ENCODE measurements at places on chromosomes 3 and 15.

DNA sequence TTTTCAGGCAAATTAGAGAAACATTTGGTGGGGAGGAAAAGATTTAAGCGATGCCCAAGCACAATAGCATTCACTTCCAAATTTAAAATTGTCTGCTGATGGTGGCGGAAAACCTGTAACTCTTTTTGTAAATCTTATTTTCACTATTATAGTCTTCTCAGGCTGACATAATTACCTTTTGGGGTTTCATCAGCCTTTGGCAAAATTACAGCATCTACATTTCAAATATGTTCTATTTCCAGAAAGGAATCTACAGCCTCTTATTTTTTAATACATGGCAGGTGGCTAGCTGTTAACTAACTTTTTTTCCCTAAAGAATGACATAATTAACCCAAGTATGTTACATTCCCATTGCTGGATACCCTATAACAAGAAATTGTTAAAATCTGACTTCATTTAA lies 391.5 kb upstream of the CCDC54 start:
- no peaks in the 10 kb centered on the region for H3K36me3 ChIP-seq
- DNase-seq = no peak
- H3K27me3 ChIP-seq = no peaks in the 10 kb centered on the region

GRCh38 chr3:178487752-178488151 lies 48.5 kb upstream of the KCNMB2 start:
- no peak overlapping the region for H3K4me3 ChIP-seq
- no peak for DNase-seq
- no peaks in the 10 kb centered on the region for H3K36me3 ChIP-seq
- no peaks in the 10 kb centered on the region for H3K27me3 ChIP-seq
- H3K4me1 ChIP-seq = no peaks in the 10 kb centered on the region
- no peak overlapping the region for H3K27ac ChIP-seq

GRCh38 chr3:50567386-50568167 lies at the start of gene C3orf18:
TSS of gene C3orf18 (minus strand) at chr3:50567747. CDS start at chr3:50565699, 2,048 bp downstream.
- no peaks in the 10 kb centered on the region for H3K36me3 ChIP-seq
- no peaks in the 10 kb centered on the region for H3K27me3 ChIP-seq
- DNase-seq = peak; percentile 99
- peaks cover 29% of the 10 kb centered on the region for H3K4me1 ChIP-seq

DNA sequence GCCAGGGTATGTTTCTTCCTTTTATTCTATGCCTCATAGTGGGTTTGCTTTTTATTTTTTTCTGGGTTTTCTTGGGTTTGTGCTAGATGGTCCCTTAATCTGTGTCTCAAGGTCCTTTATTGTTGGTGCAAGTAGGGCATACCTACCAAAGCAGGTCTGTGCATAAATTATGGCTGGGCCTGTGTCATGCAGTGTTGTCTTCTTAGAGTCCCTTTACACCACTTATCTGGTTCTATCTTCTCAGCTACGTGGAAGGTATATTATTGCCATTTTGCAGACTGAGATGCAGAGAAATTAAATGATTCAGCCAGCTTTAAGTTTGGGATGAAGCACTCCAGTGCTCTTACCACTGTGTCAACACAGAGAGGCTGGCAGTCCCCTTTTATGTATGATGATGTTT lies 293.5 kb upstream of the SOX2 start:
- H3K27me3 ChIP-seq = no peaks in the 10 kb centered on the region
- no peaks in the 10 kb centered on the region for H3K36me3 ChIP-seq
- no peaks in the 10 kb centered on the region for H3K4me1 ChIP-seq
- no peak overlapping the region for H3K27ac ChIP-seq
- H3K4me3 ChIP-seq = no peak overlapping the region

DNA sequence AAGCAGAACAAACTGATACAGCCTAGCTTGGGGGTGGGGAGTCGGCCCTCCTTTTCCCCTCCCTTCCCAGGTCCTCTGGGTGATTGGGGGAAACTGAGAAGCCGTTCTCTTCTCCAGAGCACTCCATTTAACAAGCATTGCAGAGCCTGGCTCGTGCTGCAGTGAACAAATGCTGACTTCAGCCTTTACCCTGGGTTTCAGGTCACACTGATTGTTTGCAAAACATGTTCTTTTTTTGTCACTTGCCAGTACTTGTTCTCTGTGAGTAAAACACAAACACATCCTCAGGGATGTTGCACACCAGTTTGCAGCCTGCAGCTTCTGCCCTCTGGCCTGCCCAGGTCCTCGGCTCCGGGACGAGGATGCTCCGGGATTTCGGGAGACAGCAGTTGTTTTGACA lies 132.8 kb downstream of the PGPEP1L start:
- no peak for DNase-seq
- no peaks in the 10 kb centered on the region for H3K36me3 ChIP-seq
- peaks cover 57% of the 10 kb centered on the region for H3K4me1 ChIP-seq
- no peak overlapping the region for H3K4me3 ChIP-seq
- peak overlapping the region; percentile 85 for H3K27ac ChIP-seq

- no peaks in the 10 kb centered on the region for H3K4me1 ChIP-seq
- H3K27me3 ChIP-seq = no peaks in the 10 kb centered on the region
- H3K4me3 ChIP-seq = no peak overlapping the region
These were observed 433.1 kb upstream of the KCNMB2 start for GRCh38 chr3:178103140-178103539.

DNA sequence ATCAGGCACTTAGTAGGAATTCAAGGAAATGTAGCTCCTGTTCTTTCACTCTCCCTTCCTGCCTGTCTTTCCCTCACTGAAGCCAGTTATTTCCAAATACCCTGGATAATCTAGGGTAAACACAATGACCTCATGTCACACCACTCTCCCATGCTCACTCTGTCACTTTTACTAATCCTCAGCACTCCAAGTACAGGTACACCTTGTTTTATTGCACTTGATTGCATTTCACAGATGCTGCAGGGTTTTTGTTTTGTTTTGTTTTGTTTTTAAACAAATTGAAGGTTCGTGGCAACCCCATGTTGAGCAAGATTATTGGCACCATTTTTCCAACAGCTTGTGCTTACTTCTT lies 40.8 kb downstream of the PPM1L start:
- peaks cover 3% of the 10 kb centered on the region for H3K4me1 ChIP-seq
- H3K36me3 ChIP-seq = no peaks in the 10 kb centered on the region
- H3K4me3 ChIP-seq = no peak overlapping the region
- DNase-seq = no peak
- no peaks in the 10 kb centered on the region for H3K27me3 ChIP-seq

- H3K27me3 ChIP-seq = no peaks in the 10 kb centered on the region
- peaks cover 27% of the 10 kb centered on the region for H3K4me1 ChIP-seq
- H3K36me3 ChIP-seq = peaks cover 23% of the 10 kb centered on the region
- no peak overlapping the region for H3K4me3 ChIP-seq
- no peak overlapping the region for H3K27ac ChIP-seq
These were observed 16.8 kb downstream of the RFT1 start for GRCh38 chr3:53113293-53114010.

- no peak overlapping the region for H3K27ac ChIP-seq
- no peaks in the 10 kb centered on the region for H3K27me3 ChIP-seq
- peaks cover 44% of the 10 kb centered on the region for H3K4me1 ChIP-seq
- H3K36me3 ChIP-seq = peaks cover 29% of the 10 kb centered on the region
- no peak overlapping the region for H3K4me3 ChIP-seq
These were observed 43.2 kb upstream of the CMSS1 start for GRCh38 chr3:99774467-99774866.

- H3K27me3 ChIP-seq = no peaks in the 10 kb centered on the region
- peaks cover 35% of the 10 kb centered on the region for H3K36me3 ChIP-seq
- peak overlapping the region; percentile 61 for H3K27ac ChIP-seq
These were observed 37.0 kb downstream of the ITGB5 start for GRCh38 chr3:124850212-124850611.

- no peak overlapping the region for H3K4me3 ChIP-seq
- H3K36me3 ChIP-seq = peaks cover 6% of the 10 kb centered on the region
- H3K4me1 ChIP-seq = peaks cover 5% of the 10 kb centered on the region
- H3K27ac ChIP-seq = no peak overlapping the region
- peak; percentile 21 for DNase-seq
These were observed 384.0 kb upstream of the TPM1 start for GRCh38 chr15:62658498-62658897.

- no peak within 1 kb of the TSS for H3K4me3 ChIP-seq
- no peaks in the 10 kb centered on the region for H3K4me1 ChIP-seq
- H3K27ac ChIP-seq = no peak within 1 kb of the TSS
- no peaks in the 10 kb centered on the region for H3K27me3 ChIP-seq
- no peaks in the 10 kb centered on the region for H3K36me3 ChIP-seq
These were observed at the start of gene LSAMP for GRCh38 chr3:116445311-116445841. TSS of gene LSAMP (minus strand) at chr3:116445487.

- H3K27ac ChIP-seq = peak overlapping the region; percentile 64
- no peaks in the 10 kb centered on the region for H3K27me3 ChIP-seq
- peak; percentile 66 for DNase-seq
- H3K36me3 ChIP-seq = no peaks in the 10 kb centered on the region
- peaks cover 11% of the 10 kb centered on the region for H3K4me1 ChIP-seq
These were observed 55.4 kb downstream of the EOMES start for GRCh38 chr3:27666708-27667107.

- H3K36me3 ChIP-seq = no peaks in the 10 kb centered on the region
- H3K4me1 ChIP-seq = peaks cover 12% of the 10 kb centered on the region
- peak overlapping the region; percentile 51 for H3K27ac ChIP-seq
- H3K27me3 ChIP-seq = no peaks in the 10 kb centered on the region
These were observed 36.0 kb downstream of the BDH1 start for GRCh38 chr3:197519801-197520211.

GRCh38 chr15:68114356-68114755 lies 60.2 kb downstream of the PIAS1 start:
- no peak for DNase-seq
- H3K36me3 ChIP-seq = no peaks in the 10 kb centered on the region
- peak overlapping the region; percentile 63 for H3K4me3 ChIP-seq

- no peak overlapping the region for H3K4me3 ChIP-seq
- H3K27ac ChIP-seq = no peak overlapping the region
- H3K36me3 ChIP-seq = no peaks in the 10 kb centered on the region
- DNase-seq = no peak
- no peaks in the 10 kb centered on the region for H3K27me3 ChIP-seq
These were observed 95.6 kb upstream of the TPM1 start for GRCh38 chr15:62946940-62947339.

DNA sequence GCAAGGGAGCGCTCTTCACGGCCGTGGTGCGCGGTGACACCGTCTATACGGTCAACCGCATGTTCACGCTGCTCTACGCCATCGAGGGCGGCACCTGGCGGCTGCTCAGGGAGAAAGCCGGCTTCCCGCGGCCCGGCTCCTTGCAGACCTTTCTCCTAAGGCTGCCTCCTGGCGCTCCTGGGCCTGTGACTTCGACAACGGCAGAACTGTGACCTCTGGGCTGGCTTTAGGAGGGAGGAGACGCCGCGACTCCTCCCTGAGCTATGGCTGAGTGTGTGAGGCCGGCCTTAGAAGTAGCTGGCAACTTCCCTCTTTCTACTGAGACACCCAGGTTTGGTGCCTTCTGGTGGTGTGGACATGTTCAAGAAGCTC lies 1.4 kb downstream of the KBTBD13 start:
- peaks cover 12% of the 10 kb centered on the region for H3K27me3 ChIP-seq
- H3K36me3 ChIP-seq = no peaks in the 10 kb centered on the region
- DNase-seq = peak; percentile 97

GRCh38 chr15:37086521-37086920 lies 13.8 kb downstream of the MEIS2 start:
- H3K36me3 ChIP-seq = peaks cover 54% of the 10 kb centered on the region
- H3K27ac ChIP-seq = no peak overlapping the region
- no peak overlapping the region for H3K4me3 ChIP-seq
- DNase-seq = no peak
- no peaks in the 10 kb centered on the region for H3K4me1 ChIP-seq

DNA sequence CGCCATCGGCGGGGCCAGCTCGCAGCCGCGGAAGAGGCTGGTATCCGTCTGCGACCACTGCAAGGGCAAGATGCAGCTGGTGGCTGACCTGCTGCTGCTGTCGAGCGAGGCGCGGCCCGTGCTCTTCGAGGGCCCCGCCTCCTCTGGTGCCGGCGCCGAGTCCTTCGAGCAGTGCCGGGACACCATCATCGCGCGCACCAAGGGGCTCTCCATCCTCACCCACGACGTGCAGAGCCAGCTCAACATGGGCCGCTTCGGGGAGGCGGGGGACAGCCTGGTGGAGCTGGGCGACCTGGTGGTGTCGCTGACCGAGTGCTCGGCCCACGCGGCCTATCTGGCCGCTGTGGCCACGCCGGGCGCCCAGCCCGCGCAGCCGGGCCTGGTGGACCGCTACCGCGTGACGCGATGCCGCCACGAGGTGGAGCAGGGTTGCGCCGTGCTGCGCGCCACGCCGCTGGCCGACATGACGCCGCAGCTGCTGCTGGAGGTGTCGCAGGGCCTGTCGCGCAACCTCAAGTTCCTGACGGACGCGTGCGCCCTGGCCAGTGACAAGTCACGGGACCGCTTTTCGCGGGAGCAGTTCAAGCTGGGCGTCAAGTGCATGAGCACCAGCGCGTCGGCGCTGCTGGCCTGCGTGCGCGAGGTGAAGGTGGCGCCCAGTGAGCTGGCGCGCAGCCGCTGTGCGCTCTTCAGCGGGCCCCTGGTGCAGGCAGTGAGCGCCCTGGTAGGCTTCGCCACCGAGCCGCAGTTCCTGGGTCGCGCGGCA lies 1.8 kb downstream of the TLNRD1 start:
- peaks cover 14% of the 10 kb centered on the region for H3K4me1 ChIP-seq
- peak overlapping the region; percentile 92 for H3K4me3 ChIP-seq
- peak overlapping the region; percentile 41 for H3K27ac ChIP-seq
- H3K36me3 ChIP-seq = peaks cover 6% of the 10 kb centered on the region

GRCh38 chr3:10160925-10161324 lies 3.8 kb upstream of the IRAK2 start:
- H3K4me3 ChIP-seq = no peak overlapping the region
- H3K27ac ChIP-seq = no peak overlapping the region
- DNase-seq = no peak
- H3K4me1 ChIP-seq = peaks cover 8% of the 10 kb centered on the region
- no peaks in the 10 kb centered on the region for H3K27me3 ChIP-seq
- no peaks in the 10 kb centered on the region for H3K36me3 ChIP-seq

GRCh38 chr3:187267306-187267705 lies 24.2 kb downstream of the MASP1 start:
- H3K27me3 ChIP-seq = no peaks in the 10 kb centered on the region
- no peak overlapping the region for H3K4me3 ChIP-seq
- H3K36me3 ChIP-seq = no peaks in the 10 kb centered on the region

DNA sequence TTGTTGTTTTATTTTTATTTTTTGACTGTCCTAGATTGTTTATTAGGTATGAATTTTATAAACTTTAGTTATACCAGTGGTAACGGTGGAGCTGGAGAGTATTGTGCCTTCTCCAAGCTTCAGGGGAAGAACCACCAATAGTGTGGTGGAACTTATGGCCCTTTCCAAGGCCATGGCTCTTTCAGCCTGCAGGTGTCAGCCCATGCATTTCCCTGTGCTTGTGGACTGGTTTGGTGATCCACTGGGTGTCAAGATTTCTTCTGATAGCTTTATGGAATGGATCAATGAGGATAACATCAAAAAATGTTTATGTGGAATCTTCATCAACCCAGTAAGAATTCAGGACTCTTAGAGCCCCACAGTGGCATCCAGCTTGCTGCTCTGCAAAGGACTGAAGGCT lies 19.2 kb upstream of the SCAMP5 start:
- peaks cover 4% of the 10 kb centered on the region for H3K4me1 ChIP-seq
- no peaks in the 10 kb centered on the region for H3K36me3 ChIP-seq
- no peak overlapping the region for H3K27ac ChIP-seq
- no peak overlapping the region for H3K4me3 ChIP-seq
- DNase-seq = no peak
- no peaks in the 10 kb centered on the region for H3K27me3 ChIP-seq

Measured in osteoblast (primary cell).